Lung (tissue), 17 donors: ENCODE measurements at places on chromosomes 11 and 22. TPM values are rescaled to one million over a fixed set of nuclear protein-coding genes. Genes with fewer than 3 reads are reported as not detected.
A peak's percentile ranks its signal among the peaks of the same experiment; 100 is the strongest.

DNA sequence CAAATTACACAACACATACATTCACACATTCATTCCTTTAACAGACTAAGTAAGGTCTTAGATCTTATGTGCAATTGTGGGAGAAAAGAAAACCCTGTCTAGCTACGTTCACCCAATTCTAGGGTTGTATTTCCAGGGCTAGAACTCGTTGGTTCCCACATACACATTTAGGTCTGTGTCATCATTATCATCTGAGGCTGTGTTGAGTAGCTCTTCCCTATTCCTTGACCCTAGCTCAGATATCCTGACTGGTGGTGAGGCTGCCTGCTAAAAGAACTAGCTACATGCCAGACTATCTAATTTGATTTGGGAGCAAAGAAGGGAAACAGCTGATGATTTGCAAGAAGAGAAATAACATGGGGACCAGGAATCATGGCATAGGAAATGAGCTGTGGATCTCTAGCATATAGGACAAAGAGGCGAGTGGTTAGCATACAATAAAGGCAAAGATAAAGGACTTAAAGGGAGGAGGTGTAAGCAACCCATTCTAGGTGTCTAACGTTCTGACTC, 27.5 kb upstream of the OR10G7 start:
- no peak for DNase-seq

DNA sequence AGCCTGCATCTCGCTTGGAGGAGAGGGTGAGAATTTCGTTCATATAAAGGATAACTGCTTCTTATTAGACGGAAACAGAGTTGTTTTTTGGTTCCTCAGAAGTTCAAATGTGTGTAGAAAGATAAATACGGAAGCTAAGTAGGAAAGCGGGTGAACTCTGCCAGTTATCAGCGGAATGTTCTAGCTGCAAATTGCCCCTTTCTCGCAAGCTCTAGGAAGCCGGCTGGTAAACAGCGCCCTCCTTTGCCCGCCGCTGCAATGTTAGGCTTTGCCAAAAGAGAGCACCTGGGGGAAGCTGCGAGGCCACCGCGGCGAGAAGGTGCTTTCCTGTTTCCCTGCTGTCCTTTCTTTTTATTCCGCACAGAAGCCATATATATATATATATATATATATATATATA, 67.0 kb downstream of the IGLL5 start:
- DNase-seq = no peak

GRCh38 chr22:31983911-31984656, 39.7 kb downstream of the YWHAH start:
- DNase-seq = no peak

DNA sequence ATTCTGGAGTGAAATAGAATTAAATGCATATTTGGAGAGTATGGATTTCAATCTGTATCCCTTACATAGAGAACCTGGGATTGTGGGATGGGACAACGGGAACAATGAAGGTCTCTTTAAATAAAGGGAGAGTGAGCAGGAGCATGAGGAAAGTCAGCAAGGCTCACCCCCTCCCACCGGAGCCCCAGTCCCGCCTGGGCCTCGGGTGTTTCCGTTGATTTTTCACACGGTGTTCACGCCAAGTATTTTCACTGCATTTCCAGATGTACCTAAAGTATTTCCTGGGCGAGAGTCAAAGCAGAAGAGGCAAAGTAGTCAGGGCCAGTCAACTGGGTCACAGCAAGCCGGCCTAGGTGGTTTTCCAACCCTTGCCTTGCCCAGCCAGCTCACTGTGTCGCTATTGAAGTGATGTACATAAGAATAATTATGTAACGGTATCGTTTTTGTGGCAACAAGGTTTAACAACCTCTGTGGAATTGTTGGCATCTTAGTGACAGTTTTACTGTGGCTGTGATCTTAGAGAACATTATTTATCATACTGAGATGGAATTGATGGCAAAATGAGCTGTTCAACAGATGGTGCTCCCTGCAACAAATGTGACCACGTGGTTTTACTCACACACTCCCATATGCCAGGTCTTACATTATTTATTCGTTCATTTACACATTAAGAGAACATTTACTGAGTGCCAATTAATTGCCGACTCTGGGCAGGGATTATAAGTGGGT, 177.3 kb downstream of the ADAMTS15 start:
- no peak for DNase-seq

DNA sequence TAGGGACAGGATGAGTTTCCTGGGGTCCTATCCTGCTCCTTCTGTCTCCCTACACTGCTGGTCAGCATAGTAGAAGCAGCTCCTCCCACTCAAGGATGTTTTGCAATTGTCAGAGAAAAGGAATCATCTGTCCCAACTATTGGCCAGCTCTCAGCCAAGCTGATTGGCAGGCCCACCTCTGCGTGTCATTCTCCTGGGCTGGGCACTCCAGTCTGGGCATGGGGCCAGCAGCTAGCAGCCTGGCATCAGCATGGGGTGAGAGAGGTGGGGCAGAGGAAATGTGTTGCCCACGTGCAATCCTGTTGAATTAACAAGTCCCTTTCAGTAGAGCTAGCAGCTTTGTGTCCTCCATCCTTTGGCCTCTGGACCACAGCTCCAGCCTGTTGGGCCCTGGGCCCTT, 14.1 kb downstream of the ANKK1 start:
- peak; percentile 63 for DNase-seq

The PYGM gene
- 3.7 TPM for total RNA-seq
